ENCODE measurements at places on chromosomes 1 and 21.
A peak's percentile ranks its signal among the peaks of the same experiment; 100 is the strongest.

- DNase-seq = no peak
Measured at GRCh38 chr1:82628887-82629286, 828.2 kb downstream of the ADGRL2 start.

- DNase-seq = no peak
Measured at GRCh38 chr21:31977816-31978215, 105.0 kb downstream of the HUNK start.

- peak; percentile 92 for DNase-seq
Measured at GRCh38 chr1:27959792-27960603, at the start of gene XKR8. Gene XKR8, plus strand, starts transcription at chr1:27959973. Its CDS starts 97 bp downstream, at chr1:27960070.

DNA sequence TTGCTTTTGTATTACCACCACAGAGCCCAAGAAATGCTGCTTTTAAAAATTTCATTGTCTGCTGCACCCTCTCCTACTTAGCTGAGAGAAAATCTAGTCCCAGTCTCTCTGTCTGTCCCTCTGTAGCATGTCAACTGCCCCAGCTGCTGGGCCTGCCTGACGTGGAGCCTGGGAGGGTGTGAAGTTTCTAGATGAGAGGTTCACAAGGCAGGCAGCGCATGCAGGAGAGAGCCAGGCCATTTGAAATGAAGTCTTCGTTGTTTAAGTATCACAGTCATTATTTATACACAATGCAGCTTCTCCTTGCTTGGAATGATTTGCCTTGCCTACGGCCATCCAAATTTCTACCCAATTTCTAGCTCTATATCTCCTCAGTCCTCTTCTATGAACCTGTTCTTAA is 306.8 kb upstream of the PLXNA2 start:
- DNase-seq = no peak

DNA sequence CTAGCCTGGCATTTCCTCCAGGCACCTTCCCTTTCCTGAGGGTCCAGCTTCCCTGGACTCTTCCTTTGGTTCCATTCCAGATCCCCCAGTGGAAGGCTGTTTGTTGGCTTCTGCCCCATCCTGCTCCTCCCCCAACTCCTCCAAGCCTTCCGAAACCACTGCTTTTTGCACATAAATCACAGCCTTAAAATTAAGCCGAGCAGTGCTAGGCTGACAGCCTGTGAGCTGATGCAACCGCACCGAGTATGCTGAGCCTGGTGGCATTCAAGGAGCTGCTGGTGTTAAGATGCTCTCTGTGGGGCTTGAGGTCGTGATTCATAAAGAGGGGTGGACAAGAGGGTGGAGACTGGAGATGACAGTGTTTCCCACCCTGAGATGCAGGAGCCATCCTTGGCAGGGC is 266.6 kb upstream of the C1orf174 start:
- DNase-seq = no peak

DNA sequence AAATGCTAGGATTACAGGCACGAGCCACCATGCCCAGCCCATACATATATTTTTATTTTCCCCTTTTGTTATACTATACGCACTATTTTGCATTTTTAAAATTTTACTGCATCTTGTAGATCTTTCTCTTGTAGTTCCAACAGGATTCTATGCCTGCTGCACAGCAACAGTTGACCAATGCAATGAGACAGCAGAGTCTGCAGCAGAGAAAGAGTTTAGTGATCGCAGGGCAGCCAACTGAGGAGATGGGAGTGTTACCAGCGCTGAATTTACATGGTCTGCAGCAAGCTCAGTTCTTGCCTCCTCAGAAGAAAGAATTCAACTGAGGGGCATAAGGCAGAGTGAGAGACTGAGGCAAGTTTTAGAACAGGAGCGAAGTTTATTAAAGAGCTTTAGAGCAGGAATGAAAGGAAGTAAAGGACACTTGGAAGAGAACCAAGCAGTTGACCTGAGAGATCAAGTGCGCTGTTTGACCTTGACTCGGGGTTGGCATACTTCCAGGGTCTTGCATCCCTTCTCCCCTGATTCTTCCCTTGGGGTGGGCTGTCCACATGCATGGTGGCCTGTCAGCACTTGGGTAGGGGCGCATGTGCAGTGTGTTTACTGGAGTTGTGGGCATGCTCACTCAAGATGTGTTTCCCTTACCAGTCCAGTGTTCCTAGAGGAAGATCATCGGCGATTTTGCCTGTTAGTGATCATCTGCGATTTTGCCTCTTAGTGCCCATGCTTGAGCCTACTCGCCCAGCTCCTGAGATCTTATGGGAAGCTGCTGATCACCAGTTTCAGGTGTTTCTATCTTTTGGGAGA is 4.1 kb upstream of the MTOR start:
- no peak for DNase-seq

- DNase-seq = peak; percentile 3
Measured at GRCh38 chr1:40532062-40532389, 589 bp downstream of the ZNF684 start.

DNA sequence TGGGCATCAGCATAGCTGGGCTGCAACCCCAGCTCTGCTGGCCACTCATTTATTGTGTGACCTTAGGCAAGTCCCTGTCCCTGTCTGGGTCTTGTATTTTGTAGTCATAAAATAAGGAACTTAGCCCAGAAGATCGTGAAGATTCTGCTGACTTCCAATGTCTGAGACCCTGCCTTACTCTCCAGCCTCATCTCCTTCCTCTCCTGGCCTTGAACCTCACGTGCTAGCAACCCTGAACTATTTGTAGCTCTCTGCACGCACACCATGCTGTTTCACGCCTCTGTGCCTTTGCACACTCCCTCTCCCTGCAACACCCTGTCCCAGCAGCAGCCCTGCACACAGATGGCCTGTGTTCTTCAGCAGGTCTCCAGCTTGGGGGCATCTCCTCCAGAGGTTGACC is 121.1 kb downstream of the LACTBL1 start:
- no peak for DNase-seq

DNA sequence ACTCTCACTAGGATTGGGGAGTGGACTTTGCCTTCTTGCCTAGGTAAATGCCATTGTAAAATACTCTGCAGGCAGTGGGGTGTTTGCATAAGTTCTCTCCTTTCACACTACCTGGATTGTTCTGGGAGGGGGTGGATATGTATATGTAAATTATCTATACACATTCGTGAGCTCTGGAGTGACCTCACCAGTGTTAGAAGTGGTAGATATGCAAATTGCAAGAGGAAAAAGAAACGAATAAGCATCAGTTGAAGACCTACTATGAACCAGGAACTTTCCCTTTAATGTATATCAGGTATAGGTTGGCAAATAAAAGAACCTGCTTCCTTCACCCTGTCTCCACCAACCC is 1.5 kb upstream of the ARHGEF11 start:
- no peak for DNase-seq

DNA sequence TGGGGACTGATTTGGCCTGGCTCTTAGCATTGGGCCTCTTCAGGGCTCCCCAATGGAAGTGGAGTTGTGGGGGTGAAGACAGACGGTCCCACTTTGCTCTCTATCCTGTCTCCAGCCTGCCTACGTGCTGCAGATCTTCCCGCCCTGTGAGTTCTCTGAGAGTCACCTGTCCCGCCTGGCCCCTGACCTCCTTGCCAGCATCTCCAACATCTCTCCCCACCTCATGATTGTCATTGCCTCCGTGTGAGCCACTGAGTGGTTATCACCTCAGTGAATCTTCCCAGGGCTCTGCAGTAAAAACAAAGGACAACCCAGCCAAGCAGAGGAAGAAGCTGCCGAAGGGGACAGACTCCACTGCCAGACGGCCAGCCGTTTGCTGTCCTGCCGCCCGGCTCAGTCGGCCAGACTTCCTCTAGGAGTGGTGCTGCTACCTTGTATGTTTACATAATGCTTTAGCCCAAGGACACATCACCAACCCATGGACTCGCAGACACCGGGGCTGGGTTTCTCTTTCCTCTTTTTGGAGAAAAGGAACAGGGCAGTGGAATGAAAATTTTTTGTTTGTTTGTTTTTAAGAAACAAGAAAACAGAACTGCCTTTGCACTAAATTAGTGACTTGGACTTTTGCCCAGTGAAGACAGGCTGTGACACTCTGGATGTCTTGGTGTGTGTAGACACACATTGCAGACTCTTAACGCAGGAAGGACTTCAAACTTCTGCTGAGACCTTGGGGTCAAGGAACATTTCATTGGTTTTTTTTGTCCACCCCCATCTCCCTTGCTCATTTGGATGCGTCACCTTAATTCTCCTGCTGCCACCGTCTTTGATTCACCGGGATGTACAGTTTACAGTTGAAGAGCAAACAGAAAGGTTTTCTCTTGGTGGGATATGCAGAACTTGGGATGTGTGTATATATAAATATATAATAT is 36.5 kb downstream of the ZBTB17 start:
- no peak for DNase-seq

- no peak for DNase-seq
Measured at GRCh38 chr1:243916160-243916559, 66.1 kb upstream of the AKT3 start.

Data from stimulated activated effector memory CD8-positive, alpha-beta T cell treated with anti-CD3 and anti-CD28 coated beads, Interleukin-12 subunit alpha, Interleukin-12 subunit beta, amount 100 ng/mL, for 72 hours (primary cell).